ENCODE measurements at places on chromosomes 12 and 14. TPM values are rescaled to one million over a fixed set of nuclear protein-coding genes. Genes with fewer than 3 reads are reported as not detected.

The SLC16A7 gene
- 11.5 TPM for total RNA-seq

The HAL gene
- 3.8 TPM for total RNA-seq

The CLEC2B gene
- total RNA-seq, result not detected

- no peaks in the 10 kb centered on the region for H3K27me3 ChIP-seq
- DNase-seq, result no peak
- H3K27ac ChIP-seq, result no peak overlapping the region
- no peak overlapping the region for H3K4me3 ChIP-seq
- H3K4me1 ChIP-seq, result peaks cover 24% of the 10 kb centered on the region
Measured at GRCh38 chr12:51020448-51021182, 5.6 kb downstream of the SLC11A2 start.

DNA sequence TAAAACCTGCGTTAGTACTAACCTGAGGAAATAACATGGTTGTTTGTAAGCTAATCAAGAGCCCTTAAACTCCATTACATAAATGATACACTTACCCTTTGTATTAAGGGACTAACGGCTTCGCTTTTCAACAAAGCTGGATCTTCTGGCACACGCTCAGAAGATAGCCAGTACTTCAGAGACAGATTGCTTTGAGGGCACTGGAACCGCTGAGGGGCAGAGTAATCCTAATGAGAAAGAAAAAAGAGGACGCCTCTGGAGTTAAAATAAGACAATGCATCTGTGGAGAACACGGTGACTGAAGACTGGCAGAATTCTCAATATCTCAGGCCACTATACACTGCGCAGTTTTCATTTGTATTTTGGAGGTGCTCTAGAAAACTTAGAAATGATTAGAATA lies 1.5 kb upstream of the KTN1 start:
- no peak for DNase-seq
- peak overlapping the region; percentile 98 for H3K4me3 ChIP-seq
- H3K4me1 ChIP-seq, result peaks cover 24% of the 10 kb centered on the region
- peak overlapping the region; percentile 94 for H3K27ac ChIP-seq

GRCh38 chr12:42346403-42347002 lies 20.5 kb downstream of the PPHLN1 start:
- H3K4me1 ChIP-seq, result no peaks in the 10 kb centered on the region
- no peaks in the 10 kb centered on the region for H3K27me3 ChIP-seq
- H3K36me3 ChIP-seq, result peaks cover 9% of the 10 kb centered on the region
- no peak for DNase-seq

- no peak within 1 kb of the TSS for H3K27ac ChIP-seq
- peak within 1 kb of the TSS; percentile 85 for H3K4me3 ChIP-seq
- peak; percentile 89 for DNase-seq
- no peaks in the 10 kb centered on the region for H3K4me1 ChIP-seq
- no peaks in the 10 kb centered on the region for H3K36me3 ChIP-seq
- peaks cover 82% of the 10 kb centered on the region for H3K27me3 ChIP-seq
Measured at GRCh38 chr14:35533357-35534207, at the start of gene INSM2. Gene INSM2 (plus strand): TSS chr14:35534164. CDS start chr14:35534253, 89 bp downstream.

- no peaks in the 10 kb centered on the region for H3K36me3 ChIP-seq
- H3K27me3 ChIP-seq, result peaks cover 16% of the 10 kb centered on the region
- DNase-seq, result no peak
- no peak overlapping the region for H3K27ac ChIP-seq
- H3K4me3 ChIP-seq, result no peak overlapping the region
- H3K4me1 ChIP-seq, result no peaks in the 10 kb centered on the region
Measured at GRCh38 chr12:100539202-100539601, 34.3 kb upstream of the GAS2L3 start.

Data from type B pancreatic cell (in vitro differentiated cells).